NCI-H82 (cell line): ENCODE measurements at places on chromosomes 3 and 15.

DNA sequence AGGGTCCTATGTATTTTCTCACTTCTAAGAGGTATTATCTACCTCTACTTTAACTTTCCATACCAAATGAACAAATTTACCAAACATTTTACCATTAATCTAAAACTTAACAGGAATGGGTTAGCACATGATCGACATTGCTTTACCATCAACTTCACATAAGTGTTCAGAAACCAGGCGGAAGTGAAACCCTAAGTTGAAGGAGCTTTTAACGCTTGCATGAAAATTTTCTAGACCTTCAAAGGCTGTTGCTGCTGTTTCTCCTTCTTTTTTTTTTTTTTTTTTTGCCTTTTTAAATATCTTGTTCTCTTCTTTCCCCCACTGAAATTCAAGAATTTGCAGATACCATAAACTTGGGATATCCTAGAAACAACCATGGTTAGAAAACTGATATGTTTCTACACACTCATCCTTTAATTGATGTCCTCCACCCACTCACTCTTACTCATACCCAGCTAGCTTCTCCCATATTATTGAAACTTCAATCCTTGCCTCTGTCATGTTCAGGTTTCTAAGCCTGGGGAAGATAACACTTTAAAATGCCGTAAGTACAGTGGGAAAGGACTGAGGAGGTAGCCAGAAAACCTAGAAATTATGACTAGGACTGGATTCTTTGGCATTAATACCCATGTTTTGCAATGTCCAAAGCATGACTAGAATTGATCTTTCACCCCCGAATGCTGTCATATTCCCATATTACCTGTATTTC lies 24.7 kb downstream of the MYO5A start:
- no peak for DNase-seq

- no peak for DNase-seq
Observed at GRCh38 chr15:31776039-31776438, 254.3 kb upstream of the CHRNA7 start.

GRCh38 chr15:87461631-87462030 lies 794.9 kb downstream of the NTRK3 start:
- no peak for DNase-seq

DNA sequence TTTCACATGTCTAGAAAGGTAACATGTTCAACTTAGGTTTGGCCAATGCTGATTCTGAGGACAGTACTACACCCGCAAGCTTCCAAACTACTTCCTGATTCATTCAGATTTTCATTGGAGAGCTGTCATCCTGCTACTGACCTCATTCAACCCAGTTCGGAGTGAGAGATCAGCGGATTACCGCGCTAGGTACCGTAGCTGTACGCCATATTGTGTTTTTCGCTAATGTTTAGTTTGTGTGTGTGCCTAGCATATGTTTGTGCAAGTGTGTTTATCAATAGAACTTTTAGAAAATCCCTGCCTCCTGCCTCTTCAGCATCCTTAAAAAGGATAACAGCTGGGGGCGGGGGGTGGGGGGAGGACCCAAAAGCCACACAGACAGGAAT lies 1.1 kb downstream of the ZBTB20 start:
- peak; percentile 95 for DNase-seq

DNA sequence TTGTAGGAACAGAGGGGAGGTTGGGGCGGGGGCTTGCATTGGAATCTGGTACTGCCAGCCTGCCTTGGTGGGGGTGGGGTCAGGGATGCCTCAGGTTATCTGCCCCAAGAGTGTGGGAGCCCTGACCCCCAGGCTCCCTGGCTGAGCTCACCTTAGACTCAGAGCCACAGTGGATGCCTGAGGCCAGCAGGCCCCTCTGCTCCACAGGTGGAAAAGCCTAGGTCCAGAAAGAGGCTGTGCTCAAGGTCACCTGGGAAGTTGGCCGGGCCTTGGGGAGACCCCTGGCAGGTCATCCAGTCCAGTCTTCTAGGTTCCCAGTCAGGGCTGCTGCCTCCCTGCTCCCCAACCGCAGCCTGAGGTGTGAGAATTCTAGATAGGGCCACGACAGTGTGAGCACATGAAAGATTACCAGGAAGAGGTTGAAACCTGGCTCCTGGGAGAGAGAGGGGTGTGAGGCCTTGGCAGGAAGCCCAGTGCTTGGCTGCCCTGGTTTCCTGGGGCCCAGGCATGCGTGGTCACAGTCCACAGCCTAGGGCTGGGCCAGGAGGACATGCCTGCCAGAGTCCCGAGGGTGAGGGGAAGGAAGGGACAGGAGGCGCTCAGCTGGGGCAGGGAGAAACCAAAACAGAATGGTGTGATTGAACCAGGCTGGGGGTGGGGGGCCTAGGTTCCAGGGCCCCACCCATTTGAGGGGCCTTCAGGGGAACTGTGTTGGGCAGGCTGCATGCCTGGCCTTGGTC lies 4.9 kb downstream of the HDAC11 start:
- no peak for DNase-seq

DNA sequence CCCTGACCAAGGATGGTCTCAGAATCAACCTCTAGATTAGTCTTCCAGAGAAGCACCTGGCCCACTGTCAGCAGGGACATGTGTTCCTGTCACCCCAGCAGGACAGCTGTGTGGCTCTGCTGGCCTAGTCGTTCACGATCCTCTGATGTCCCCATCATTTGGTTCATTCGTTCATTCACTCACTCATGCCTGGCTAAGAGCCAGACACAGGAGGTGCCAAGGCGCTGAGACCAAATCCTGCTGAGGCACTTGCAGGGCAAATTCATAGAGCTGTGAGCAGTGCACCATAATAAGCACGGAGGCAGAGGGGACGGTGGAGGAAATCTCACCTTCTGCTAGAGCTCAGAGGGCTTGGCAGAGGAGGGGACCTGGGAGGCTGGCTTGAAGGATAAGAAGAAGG lies 49.9 kb upstream of the FGD5 start:
- no peak for DNase-seq
